ENCODE measurements at places on chromosomes 12 and 14.

GRCh38 chr14:104979758-104980610, 1.8 kb upstream of the AHNAK2 start:
- no peak for DNase-seq

GRCh38 chr14:74667758-74668157, 45.1 kb downstream of the AREL1 start:
- DNase-seq: no peak

GRCh38 chr12:127809275-127809674, 457.7 kb upstream of the TMEM132C start:
- DNase-seq: no peak

- no peak for DNase-seq
Observed at GRCh38 chr12:26011099-26011498, 52.6 kb downstream of the RASSF8 start.

GRCh38 chr14:98227000-98227726, 1044.8 kb downstream of the BCL11B start:
- no peak for DNase-seq

- no peak for DNase-seq
Observed at GRCh38 chr12:27732281-27732680, 21.6 kb downstream of the MRPS35 start.

DNA sequence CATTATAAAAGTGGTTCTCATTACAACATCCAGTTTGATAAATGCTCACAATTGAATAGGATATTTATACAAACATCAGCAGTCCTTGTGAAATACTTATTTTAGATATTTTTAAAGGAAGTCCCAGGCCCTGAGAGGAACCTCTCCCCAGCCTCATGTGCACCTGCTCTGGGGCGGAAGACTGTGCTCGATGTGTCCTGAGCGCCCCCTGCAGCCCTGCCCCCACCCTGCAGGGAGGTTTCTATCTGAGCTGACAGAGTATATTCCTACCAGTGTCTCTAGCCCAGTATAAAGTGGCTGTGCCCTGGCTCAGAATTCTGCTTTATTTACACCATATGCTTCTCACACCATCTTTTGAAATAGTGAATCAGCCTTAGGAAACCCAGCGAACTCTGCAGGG, 1349.1 kb downstream of the TMEM121 start:
- no peak for DNase-seq

DNA sequence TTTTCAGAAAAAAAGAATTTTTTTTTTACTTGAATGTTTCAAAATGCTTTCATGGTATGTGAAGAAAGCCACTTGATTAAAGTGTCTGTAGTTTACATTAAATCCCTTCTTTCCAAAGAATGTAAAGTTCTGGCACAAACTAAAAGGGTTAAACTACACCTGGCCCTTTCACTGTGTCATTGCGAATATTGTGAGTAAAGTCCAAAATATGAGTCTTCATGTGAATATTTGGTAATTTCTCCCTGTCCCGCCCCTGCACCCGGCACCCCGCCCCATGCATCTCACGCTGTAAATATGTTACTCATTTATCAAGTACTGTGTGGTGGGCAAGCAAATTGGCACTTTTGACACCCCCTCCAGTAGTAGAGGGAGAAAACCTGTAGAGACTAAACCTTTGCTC, 274.7 kb downstream of the TTC6 start:
- no peak for DNase-seq

DNA sequence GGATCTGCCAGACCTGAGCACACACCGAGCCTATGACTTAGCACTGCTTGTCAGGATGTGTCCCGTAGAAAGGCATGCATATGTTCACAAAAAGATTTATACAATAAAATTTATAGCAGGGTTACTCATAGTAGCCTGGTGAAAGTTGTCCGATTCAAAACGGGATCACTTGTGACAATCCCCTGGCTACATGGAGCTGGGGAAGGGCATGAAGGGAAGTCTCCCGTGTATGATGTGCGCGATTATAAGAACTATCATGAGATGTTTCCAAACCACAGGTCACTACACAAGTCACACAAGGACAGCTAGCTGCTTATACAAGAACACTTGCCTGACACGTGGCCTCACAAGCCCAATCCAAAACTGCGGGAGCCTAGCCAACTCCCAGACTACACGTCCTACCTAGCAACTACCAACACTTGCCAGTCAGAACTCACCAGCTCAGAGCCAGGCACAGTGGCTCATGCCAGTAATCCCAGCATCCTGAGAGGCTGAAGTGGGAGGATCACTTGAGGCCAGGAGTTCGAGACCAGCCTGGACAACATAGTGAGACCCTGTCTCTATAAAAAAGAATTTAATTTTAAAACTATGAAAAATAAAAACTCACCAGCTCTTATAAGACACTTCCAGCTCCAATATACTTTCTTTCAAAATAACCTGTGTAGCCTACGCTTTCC, 7.5 kb upstream of the CDCA4 start:
- no peak for DNase-seq

- no peak for DNase-seq
Observed at GRCh38 chr14:97281741-97282140, 484.6 kb downstream of the VRK1 start.

DNA sequence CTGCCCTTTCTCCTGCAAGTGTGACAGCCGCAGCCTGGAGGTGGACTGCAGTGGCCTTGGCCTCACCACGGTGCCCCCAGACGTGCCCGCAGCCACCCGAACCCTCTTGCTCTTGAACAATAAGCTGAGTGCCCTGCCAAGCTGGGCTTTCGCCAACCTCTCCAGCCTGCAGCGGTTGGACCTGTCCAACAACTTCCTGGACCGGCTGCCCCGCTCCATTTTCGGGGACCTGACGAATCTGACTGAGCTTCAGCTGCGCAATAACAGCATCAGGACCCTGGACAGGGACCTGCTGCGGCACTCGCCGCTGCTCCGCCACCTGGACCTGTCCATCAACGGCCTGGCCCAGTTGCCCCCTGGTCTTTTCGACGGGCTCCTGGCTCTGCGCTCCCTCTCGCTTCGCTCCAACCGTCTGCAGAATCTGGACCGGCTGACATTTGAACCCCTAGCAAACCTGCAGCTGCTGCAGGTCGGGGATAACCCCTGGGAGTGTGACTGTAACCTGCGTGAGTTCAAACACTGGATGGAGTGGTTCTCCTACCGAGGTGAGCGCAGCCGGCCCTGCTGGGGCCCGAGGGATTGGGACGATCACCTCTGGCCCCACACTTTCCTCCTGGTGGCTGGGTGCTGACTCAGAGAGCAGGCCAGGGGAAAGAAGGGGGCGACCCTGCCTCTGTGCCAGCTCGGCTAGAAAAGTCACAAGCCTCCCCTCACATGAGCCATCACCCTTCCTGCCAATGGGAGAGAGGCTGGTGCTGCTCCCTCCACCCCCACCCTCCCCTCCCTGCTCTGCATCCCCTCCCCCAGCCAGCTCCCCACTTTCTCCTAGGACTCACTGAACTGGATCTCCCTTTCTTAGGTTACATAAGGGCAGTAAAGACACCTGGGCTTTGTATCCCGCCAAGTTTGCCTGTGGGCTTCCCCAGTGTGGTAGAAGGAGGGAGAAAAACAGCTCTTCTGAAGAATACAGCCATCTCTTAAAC, 10.9 kb downstream of the LRTM2 start:
- peak; percentile 85 for DNase-seq

- no peak for DNase-seq
Observed at GRCh38 chr12:98817742-98818141, 172.7 kb downstream of the APAF1 start.

DNA sequence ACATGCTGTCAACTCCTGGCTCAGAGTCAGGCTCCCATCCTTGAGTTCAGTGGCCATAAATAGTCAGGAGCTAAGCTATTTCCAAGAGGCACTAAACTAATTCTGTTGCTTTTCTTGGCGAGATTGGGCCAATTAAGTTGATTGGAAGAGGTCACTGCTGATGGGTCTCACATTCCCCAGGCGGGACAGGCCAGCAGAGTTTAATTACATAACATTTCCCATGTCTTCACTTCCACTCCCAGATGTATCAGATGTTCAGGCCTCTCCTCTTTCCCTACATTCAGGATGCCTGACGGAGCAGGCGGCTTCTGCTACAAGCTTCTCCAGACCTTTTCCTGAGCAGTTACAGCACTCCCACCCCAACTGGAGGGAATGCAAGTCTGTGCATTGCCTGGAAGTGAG, 5.3 kb downstream of the NTF3 start:
- DNase-seq: no peak

- no peak for DNase-seq
Observed at GRCh38 chr14:100857233-100857922, 31.5 kb downstream of the MEG3 start.

GRCh38 chr12:1656902-1657301, 27.9 kb downstream of the WNT5B start:
- DNase-seq: no peak

- DNase-seq: no peak
Observed at GRCh38 chr12:93851257-93851671, 174.1 kb downstream of the CRADD start.

GRCh38 chr14:67746927-67747326, 45.2 kb downstream of the RDH12 start:
- no peak for DNase-seq

DNA sequence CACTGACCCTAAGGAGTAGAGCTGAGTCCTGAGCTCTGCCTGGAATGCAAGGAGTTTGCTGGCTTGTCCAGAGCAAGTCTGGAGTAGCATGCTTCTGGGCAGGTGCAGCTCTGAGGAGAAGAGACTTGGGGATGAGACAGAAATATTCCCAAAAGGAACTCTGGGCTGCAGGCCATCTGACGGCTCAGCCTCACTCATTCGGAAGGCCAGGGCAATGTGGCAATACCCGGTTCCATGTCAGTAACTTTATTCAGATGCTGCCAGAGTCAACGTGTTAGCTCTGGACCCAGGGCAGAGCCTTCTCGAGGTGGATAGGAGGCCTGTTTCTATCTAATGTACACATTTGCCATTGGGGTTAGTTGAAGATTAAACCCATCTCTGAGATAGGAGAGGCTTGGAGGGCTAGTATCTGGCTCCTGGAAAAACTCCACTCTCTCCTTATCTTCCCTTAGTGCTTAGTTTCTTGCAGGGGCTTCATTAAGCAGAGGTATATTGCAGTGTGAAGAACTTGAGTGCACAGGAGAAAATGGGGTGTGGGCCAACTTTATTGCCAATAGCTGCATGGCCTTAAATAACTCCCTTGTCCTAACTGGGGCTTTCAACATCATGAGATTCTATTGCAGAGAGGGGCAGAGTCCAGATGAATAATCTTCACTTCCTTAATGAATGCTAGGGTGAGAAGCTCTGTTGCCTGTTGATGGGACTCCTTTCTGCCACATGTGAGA, 65.6 kb downstream of the NTF3 start:
- no peak for DNase-seq

DNA sequence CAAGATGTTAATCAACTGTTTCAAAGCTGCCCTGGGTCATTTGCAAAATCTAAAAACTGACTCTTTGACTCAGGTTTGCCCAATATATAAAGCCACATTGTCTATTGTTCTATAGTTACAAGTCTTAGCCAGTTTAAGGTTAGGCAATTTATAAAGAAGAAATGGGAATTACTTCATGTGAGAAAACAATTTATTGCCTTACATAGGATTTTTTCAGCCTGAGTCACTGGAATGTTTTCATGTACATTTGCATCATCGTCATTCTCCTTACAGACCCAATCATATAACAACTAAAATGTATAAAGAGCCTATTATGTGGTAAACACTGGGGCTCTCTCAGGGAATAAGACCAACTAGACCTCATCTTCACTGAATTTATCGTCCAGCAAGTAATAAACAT, 100.3 kb upstream of the PLEKHG7 start:
- no peak for DNase-seq

DNA sequence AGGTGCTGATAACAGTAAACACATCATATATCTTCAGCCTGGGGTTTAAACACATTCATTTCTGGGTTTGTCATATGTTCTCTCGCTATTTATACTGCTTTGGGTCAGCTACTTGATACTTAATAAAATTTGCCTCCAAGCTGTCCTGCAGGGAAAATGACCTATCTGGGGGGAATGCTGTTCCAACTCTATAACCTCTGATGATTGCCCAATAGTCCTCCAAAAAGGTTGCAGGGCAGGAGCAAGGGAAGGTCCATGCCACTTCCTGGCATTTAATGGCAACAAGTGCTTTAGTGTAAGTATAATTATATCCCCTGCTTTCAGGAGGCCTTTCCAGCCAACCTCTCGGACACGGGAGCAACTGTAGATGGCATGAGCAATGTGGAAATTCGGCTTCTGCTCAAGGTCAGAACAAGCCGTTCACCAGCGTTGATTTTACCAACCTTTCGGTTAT, 198.0 kb upstream of the EEA1 start:
- no peak for DNase-seq

GRCh38 chr12:462936-463705, 3.4 kb downstream of the B4GALNT3 start:
- no peak for DNase-seq

GRCh38 chr12:52156757-52157565, 34.9 kb downstream of the KRT80 start:
- no peak for DNase-seq

DNA sequence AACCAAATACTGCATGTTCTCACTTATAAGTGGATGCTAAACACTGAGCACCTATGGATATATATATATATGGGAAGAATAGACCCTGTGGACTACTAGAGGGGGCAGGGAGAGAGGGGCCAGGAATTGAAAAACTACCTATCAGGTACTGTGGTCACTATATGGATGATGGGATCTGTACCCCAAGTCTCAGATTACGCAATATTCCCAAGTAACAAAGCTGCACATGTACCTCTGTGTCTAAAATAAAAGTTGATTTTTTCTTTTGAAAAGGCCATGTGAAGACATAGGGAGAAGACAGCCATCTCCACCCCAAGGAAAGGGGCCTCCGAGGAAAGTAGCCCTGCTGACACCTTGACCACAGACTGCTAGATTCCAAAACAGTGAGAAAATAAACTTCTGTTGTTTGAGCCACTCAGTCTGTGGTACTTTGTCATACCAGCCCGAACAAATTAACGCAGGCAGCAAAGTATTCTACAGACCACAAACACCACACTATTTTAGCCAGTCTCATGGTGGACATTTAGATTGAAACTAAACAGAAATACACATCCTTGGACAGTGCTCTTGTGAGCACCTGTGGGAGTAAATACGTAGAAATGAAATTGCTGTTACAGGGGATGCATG, 197.1 kb downstream of the EFCAB11 start:
- no peak for DNase-seq

DNA sequence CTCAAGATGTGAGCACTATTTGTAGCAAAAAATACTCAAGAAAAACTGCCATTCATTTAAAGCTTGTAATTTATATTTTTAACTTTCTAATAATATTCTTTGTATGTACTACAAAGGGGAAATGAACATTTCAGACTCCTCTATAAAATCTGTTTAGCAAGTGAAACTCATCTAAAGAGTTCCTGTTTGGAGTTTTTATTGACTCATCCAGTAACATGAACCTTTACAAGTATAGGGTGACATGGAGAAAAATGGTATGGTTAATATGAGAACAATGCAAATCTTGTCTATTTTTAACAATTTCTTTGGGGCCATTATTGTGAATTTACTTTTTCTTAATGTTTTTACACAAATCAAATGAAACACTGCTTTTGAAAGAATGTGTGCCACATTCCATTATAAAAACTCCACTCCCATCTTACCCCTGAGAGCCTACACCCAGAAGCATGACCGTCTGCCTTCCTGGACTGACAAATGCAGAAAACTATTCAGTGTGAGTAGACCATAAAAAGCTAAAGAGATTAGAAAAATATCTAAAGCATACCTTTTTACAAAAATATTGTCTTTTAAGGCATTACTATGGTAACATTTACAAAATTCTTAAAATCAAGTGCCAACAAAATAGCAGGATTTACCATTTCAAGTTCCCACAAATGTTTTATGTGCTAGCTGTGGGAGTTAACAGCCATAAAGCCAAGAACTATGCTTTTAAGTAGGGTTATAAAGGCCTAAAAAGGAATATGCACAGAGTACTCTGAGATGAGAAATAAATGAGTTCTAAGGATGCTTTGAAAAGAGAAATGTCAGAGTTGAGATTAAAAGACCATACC, 144.0 kb downstream of the ADAMTS20 start:
- DNase-seq: no peak

Data from right renal cortex interstitium (tissue), 3 donors.